ENCODE measurements at places on chromosomes 1 and 21.

- no peak for DNase-seq
These were observed 108.9 kb downstream of the CRYAA start for GRCh38 chr21:43277481-43278351.

GRCh38 chr1:83813576-83813975, 185.4 kb downstream of the TTLL7 start:
- DNase-seq = no peak

GRCh38 chr1:53739109-53739681, at the start of gene GLIS1:
TSS of gene GLIS1 (minus strand) at chr1:53739164. CDS start at chr1:53738064, 1,100 bp downstream.
- peak; percentile 28 for DNase-seq

GRCh38 chr1:119632841-119633240, 15.2 kb downstream of the ZNF697 start:
- no peak for DNase-seq

DNA sequence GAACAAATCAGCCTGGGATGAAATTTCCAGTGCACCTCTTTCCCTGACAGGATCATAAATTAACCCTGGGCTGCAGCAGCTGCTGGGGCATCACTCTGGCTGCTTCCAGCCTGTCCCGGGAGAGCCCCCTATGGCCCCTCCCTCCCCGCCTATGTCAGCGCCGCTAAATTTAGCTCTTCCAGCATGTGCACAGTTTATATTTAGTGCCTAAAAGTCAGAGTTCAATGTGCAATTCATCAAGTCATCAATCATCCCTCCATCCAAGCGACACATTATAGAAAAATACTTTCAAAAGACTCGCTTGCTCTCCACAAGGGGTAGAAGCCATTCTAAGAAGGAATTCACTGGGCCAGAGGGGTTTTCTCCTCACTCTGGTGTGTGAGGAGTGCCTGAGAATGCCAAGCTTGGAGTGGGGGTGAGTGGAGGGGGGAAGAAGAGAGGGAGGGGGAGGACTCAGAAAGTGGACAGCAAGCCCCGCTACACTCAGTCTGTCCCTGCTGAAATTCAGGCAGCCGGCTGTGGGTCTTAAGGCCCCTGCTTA, 37.4 kb downstream of the XCL1 start:
- no peak for DNase-seq

DNA sequence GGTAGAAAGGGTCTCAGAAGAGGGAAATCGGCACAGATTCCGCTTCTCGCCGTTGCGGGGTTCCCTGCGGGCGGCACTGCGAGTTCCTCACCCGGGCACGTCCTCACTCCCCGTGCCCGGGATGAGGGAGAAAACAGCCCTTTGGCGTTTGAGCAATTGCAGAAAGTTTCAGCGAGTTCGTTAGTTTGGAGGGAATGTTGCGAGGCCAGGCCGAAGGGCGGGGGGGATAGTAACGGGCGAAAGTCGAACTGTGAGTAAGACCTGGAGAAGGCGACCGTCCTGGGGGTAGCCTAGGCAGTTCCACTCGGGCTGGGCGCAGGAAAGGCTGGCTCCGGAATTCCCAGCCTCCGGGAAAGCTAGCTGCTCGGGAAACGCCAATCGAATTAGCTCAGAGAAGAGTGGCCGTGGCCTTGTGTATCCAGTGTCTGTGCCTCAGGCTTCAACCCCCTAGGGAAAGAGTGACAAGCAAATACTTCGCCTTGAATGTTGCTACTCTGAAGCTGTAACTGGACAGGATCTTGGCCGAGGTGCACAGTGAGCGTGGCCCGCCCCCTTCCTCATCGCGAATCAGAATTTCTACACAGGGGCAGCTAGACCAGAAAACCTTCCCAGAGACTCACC, 787 bp downstream of the PTGFR start:
- no peak for DNase-seq

- DNase-seq = no peak
These were observed 161.2 kb downstream of the HMCN1 start for GRCh38 chr1:185895208-185895900.

- no peak for DNase-seq
These were observed 107.2 kb downstream of the PRDM2 start for GRCh38 chr1:13807209-13807608.

GRCh38 chr1:6260433-6260934, 414 bp downstream of the GPR153 start:
- no peak for DNase-seq

- DNase-seq = no peak
These were observed 5.9 kb downstream of the FOXD2 start for GRCh38 chr1:47443530-47444296.

GRCh38 chr1:147264158-147264768, 21.8 kb downstream of the CHD1L start:
- DNase-seq = no peak

- DNase-seq = no peak
These were observed 2.0 kb downstream of the SRSF4 start for GRCh38 chr1:29179641-29180184.

- DNase-seq = no peak
These were observed 6.6 kb downstream of the SDC3 start for GRCh38 chr1:30901798-30902581.

DNA sequence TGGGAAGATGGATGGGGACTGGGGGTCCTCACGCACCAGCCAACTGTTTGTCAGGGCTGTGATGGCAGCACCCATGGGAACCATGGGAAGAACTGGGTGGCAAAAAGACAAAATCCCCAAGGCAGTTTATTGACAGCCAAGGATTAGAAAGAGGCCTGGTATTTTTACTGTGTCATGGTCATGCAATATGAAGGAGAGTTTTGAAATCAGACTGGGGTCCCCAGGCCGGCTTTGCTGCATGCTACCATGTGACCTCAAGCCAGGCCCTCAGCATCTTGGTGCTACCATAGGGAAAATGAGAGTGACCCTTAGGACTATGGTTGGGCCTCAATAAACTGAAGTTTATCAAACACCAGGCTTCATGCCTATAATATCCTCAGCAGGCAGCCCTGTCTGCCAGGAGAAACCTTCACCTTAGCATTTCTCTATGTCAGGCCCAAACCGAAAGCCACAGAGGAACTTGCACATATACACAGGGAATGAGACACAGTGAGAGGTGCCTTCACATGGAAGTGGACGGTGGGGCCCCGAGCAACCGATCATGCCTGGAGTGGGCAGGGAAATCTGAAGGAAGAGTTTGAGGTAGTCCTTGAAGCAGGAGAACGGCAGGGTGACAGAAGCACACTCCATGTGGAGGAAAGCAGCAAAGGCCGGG, 203.2 kb downstream of the HIVEP3 start:
- DNase-seq = no peak

Measured in stimulated activated CD4-positive, alpha-beta T cell treated with anti-CD3 and anti-CD28 coated beads, Interleukin-15, amount 100 ng/mL, for 1 hour (primary cell).